ENCODE measurements at places on chromosomes 1 and 21. TPM values are rescaled to one million over a fixed set of nuclear protein-coding genes. Genes with fewer than 3 reads are reported as not detected.

DNA sequence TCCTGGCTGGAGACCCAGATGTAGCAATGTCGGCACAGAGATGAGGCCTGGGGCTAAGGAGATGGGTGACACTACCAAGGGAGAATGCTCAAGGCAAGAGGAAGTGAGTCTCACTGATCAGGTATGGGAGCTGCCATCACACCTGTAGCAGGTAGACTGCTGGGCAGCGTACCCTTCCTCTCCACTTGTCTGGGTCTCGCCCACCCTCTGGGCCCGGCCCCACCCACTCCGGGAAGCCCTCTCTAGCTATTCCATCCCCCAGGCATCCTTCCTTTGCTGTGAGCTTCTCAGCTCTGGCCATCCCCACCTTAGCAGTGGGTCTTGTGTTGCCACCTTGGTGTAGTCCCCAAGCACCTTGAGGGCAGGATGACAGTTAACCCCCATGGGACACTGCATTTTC is 87.7 kb upstream of the EDN2 start:
- DNase-seq = no peak
- H3K36me3 ChIP-seq = no peaks in the 10 kb centered on the region
- no peak overlapping the region for H3K27ac ChIP-seq
- peaks cover 9% of the 10 kb centered on the region for H3K4me1 ChIP-seq
- no peak overlapping the region for H3K4me3 ChIP-seq

GRCh38 chr1:5827516-5827915 is 164.7 kb downstream of the NPHP4 start:
- no peak overlapping the region for H3K27ac ChIP-seq
- H3K4me3 ChIP-seq = no peak overlapping the region

- no peaks in the 10 kb centered on the region for H3K36me3 ChIP-seq
- H3K27me3 ChIP-seq = peaks cover 33% of the 10 kb centered on the region
- H3K4me1 ChIP-seq = no peaks in the 10 kb centered on the region
- H3K27ac ChIP-seq = no peak overlapping the region
- no peak overlapping the region for H3K4me3 ChIP-seq
These were observed 16.4 kb upstream of the LRRC52 start for GRCh38 chr1:165527251-165528007.

DNA sequence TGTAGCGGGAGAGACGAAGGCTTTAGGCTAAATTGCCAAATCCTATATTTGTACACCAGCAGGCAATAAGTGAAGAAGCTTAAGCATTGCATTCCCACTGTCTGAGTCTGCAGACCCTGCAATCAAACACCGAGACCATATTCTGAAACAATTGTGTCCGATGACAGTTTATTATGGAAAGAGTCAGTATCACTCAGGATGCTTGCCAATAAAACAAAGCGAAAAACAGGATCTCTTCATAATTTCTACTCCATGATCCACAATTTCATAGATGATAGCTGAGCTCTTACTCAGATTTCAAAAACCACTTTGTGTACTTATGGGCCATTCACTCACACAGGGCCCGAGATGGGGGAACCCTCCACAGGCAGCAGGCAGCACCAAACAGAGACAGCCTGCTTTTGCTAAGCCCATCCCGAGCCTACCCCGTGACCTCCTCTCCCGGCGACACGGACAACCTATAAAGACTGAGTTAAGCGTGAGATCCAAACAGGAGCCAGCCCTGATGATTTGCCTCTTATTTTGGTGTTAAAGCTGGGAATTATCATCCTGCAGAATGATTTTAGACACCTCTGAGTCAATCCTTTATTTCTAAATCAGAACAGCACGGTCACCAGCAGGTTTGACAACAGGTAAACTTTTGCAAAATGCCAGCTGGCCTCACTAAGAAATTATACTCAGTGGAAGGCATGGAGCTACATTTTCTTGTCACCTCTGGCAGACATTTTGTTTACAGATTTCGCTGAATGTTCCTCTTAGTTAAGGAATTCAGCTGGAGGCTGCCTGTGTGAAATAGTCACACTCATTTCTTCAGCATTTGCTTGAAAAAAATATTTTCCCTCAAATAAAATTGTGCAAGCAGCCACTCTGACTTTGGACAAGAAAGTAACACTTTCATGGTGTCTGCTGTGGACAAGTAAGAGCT is 212.4 kb downstream of the GPATCH2 start:
- no peaks in the 10 kb centered on the region for H3K27me3 ChIP-seq
- H3K4me1 ChIP-seq = no peaks in the 10 kb centered on the region
- H3K4me3 ChIP-seq = no peak overlapping the region
- no peak overlapping the region for H3K27ac ChIP-seq
- H3K36me3 ChIP-seq = no peaks in the 10 kb centered on the region

Gene NPPB
- not detected for total RNA-seq

GRCh38 chr21:15976807-15977206 is 247.0 kb downstream of the USP25 start:
- H3K27me3 ChIP-seq = no peaks in the 10 kb centered on the region
- H3K4me1 ChIP-seq = no peaks in the 10 kb centered on the region
- H3K36me3 ChIP-seq = no peaks in the 10 kb centered on the region
- H3K27ac ChIP-seq = no peak overlapping the region

Gene OPRD1
- total RNA-seq = not detected

Gene LRRC38
- not detected for total RNA-seq

GRCh38 chr1:44941424-44942324 is 44.7 kb downstream of the EIF2B3 start:
- no peak overlapping the region for H3K4me3 ChIP-seq
- no peaks in the 10 kb centered on the region for H3K27me3 ChIP-seq
- H3K36me3 ChIP-seq = peaks cover 5% of the 10 kb centered on the region

DNA sequence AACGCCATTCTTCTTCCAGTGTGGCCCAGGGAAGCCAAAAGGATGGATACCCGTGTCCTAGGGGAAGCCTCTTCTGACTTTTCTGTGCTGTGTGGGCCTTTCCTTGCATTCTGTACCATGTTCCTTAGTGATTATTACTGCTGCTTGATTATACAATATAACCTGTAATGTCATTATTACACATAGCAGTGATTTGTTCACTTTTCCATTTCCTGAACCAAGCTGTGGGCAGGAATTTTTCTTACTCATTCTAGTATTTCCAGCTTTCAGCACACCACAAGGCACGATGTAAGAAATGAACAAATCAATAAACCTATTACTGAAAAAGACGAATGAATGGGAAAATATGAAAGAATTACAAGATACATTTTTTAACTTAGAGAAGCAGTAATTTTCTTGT is 8.4 kb upstream of the USP33 start:
- no peaks in the 10 kb centered on the region for H3K4me1 ChIP-seq
- H3K36me3 ChIP-seq = no peaks in the 10 kb centered on the region
- no peak overlapping the region for H3K4me3 ChIP-seq
- no peak for DNase-seq

GRCh38 chr1:214018386-214019268 is 30.9 kb downstream of the PROX1 start:
- no peak for DNase-seq
- no peaks in the 10 kb centered on the region for H3K36me3 ChIP-seq
- H3K27me3 ChIP-seq = no peaks in the 10 kb centered on the region
- no peak overlapping the region for H3K27ac ChIP-seq
- no peaks in the 10 kb centered on the region for H3K4me1 ChIP-seq

- no peak overlapping the region for H3K27ac ChIP-seq
- H3K27me3 ChIP-seq = no peaks in the 10 kb centered on the region
- no peaks in the 10 kb centered on the region for H3K36me3 ChIP-seq
- no peak for DNase-seq
These were observed 30.0 kb upstream of the DMRTA2 start for GRCh38 chr1:50453266-50453665.

Gene S100A16
- not detected for total RNA-seq

Gene UMODL1
- total RNA-seq = 0.49 TPM

DNA sequence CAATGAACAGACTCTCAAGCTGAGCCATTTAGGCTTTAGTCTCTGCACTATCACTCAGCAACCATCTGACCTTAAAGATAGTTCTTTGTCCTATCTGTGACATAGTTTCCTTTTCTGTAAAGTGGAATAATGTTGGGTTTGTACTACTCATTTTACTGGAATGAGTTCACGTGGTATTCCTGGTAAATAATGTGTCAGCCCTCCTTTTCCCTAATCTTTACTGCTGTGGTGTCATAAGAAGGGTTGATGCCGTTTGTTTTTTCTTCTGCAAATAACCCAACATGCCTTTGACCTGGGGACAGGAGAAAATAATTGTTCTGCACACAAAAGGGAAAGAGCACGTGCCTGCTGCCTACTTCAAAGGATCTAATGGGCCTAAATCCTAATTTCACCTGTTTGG is 297.8 kb downstream of the BRINP3 start:
- H3K4me1 ChIP-seq = no peaks in the 10 kb centered on the region
- no peak overlapping the region for H3K4me3 ChIP-seq
- no peak overlapping the region for H3K27ac ChIP-seq
- H3K27me3 ChIP-seq = no peaks in the 10 kb centered on the region
- DNase-seq = no peak

DNA sequence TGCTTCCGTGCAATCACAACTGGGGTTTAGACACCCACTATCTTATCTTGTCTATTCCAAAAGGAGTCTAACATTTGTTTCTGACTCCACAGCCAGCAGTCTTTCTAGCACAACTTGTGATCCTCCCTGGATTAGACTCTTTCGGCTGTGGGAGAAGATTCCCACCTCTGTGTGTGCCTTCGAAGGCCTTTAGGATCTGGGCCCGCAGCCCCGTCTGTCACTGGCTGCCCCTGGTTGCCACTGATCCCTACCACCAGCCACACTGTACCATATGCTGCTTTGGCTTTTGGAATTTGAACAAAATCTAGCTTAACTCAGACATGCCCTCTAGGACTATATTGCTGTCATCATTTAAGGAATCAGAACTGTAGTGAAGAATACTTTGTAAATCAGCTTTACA is 18.0 kb downstream of the NTPCR start:
- H3K27ac ChIP-seq = no peak overlapping the region
- no peaks in the 10 kb centered on the region for H3K27me3 ChIP-seq
- no peak for DNase-seq
- H3K4me1 ChIP-seq = peaks cover 4% of the 10 kb centered on the region

DNA sequence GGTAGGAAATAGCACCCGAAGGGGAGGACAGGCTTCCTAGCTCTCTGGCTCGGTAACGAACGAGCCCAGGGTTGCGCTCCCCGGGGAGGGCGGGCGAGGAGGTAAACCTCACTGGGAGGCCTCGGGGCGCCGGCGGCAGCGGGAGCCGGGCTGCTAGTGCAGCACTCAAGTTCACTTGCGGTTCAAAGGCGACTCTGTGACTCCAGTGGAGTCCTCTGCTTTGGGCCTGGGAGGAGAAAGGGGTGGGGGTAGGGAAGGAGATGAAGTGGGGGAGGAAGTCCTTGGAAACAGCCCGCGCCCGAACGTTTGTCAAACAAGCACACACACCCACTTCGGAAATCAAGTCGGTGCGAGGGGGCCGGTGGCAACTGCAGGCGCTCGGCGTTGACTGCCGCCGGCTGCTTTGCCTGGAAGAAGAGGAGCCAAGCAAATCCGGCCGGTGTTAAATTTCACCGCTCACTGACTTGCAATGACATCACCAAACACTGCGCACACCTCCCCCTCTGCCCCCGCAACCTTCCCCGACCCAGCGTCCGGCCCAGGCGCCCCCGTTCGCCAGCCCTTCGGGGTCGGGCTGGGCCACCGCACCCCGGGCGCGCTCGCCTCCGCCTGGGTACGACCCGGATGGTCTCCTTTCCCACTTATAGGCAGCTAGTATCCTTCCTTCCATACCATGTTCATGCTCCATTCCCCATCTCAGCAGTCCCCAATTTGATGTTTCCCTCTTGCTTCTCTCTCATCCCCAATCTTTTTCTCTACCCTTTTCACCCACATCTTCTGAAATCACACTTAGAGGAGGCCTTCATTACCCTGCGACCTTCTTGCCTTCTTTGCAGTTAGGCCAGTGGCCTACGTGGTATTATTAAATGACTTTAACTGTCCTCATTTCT is at the start of gene COL24A1:
Gene COL24A1 (minus strand): TSS at position 207 of the 890 bp plus-strand sequence. CDS start 376 bp downstream, outside the sequence.
- H3K27me3 ChIP-seq = peaks cover 39% of the 10 kb centered on the region
- peaks cover 2% of the 10 kb centered on the region for H3K4me1 ChIP-seq
- H3K27ac ChIP-seq = no peak within 1 kb of the TSS
- no peaks in the 10 kb centered on the region for H3K36me3 ChIP-seq
- peak within 1 kb of the TSS; percentile 14 for H3K4me3 ChIP-seq
- no peak for DNase-seq

- no peak overlapping the region for H3K4me3 ChIP-seq
- H3K4me1 ChIP-seq = no peaks in the 10 kb centered on the region
- DNase-seq = no peak
- no peaks in the 10 kb centered on the region for H3K36me3 ChIP-seq
- H3K27ac ChIP-seq = no peak overlapping the region
These were observed 394.8 kb downstream of the PTPRC start for GRCh38 chr1:199033661-199034060.

Gene PADI2
- total RNA-seq = 0.30 TPM

- peaks cover 7% of the 10 kb centered on the region for H3K4me1 ChIP-seq
- no peaks in the 10 kb centered on the region for H3K27me3 ChIP-seq
- no peak overlapping the region for H3K27ac ChIP-seq
- no peak overlapping the region for H3K4me3 ChIP-seq
These were observed 22.4 kb downstream of the TCP10L start for GRCh38 chr21:32562915-32563314.

DNA sequence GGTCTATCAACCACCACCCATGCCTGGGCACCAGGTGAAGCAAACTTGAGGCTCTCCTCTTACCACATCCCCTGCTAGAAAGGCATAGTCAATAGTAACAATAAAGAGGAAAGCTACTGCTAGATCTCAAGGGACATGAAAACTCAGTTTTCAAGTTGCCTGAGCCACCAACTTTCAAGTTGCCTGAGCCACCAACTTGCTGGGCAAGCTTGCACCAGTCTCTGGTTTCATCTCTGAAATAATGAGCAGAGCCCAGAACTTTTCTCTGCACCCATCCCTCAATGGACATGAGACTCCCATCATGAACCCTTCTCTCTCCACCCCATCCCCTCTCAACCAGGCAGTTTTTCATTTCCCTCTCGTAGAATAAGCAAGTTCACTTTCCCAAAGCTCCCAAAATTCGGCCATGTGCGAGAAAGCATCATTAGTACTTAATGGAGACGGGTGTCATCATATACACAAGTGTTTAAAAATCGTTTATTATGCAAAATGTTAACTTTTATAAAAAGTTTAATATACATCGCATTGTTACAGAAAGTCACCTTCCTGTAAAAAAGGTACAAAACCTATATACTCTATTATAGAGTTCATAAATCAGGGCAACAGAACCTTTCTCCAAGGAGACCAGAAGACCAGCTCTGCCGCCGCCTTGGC is 1.7 kb downstream of the ID3 start:
- H3K36me3 ChIP-seq = no peaks in the 10 kb centered on the region
- peak overlapping the region; percentile 87 for H3K4me3 ChIP-seq
- H3K27me3 ChIP-seq = no peaks in the 10 kb centered on the region
- peaks cover 79% of the 10 kb centered on the region for H3K4me1 ChIP-seq
